ENCODE measurements at places on chromosomes 5 and 9. TPM values are rescaled to one million over a fixed set of nuclear protein-coding genes. Genes with fewer than 3 reads are reported as not detected.

The SLC34A3 gene
- total RNA-seq = not detected

The BHMT2 gene
- total RNA-seq = 3.4 TPM

The NXNL2 gene
- 1.0 TPM for total RNA-seq

The COMMD10 gene
- total RNA-seq = 24.9 TPM

The C5orf52 gene
- not detected for total RNA-seq

The SPINK4 gene
- total RNA-seq = 0.74 TPM

The TLX3 gene
- total RNA-seq = not detected

The SPEF2 gene
- 2.2 TPM for total RNA-seq

The JAKMIP2 gene
- total RNA-seq = 0.57 TPM

The TRPM6 gene
- 0.09 TPM for total RNA-seq

The SLC6A7 gene
- total RNA-seq = not detected

The GNA14 gene
- total RNA-seq = 0.57 TPM

The ANXA2R gene
- 2.4 TPM for total RNA-seq

The KIF20A gene
- total RNA-seq = 8.8 TPM

The SHOC1 gene
- total RNA-seq = under 0.01 TPM

The NPDC1 gene
- 18.4 TPM for total RNA-seq

The HAND1 gene
- not detected for total RNA-seq

The GDF9 gene
- total RNA-seq = 0.09 TPM

The PCDHA11 gene
- under 0.01 TPM for total RNA-seq

The ITGA2 gene
- 17.5 TPM for total RNA-seq

The ELP1 gene
- total RNA-seq = 27.4 TPM

The NMUR2 gene
- not detected for total RNA-seq

The PMPCA gene
- total RNA-seq = 47.1 TPM

The BARHL1 gene
- total RNA-seq = not detected

The OR1Q1 gene
- not detected for total RNA-seq

The GPX3 gene
- total RNA-seq = 35.2 TPM

The GABRG2 gene
- not detected for total RNA-seq

The RETREG1 gene
- total RNA-seq = 0.92 TPM

The FOXD4 gene
- 0.28 TPM for total RNA-seq

The CSNK1G3 gene
- total RNA-seq = 60.5 TPM

The LNPEP gene
- total RNA-seq = 19.1 TPM

The C9 gene
- 0.18 TPM for total RNA-seq

The ORM1 gene
- not detected for total RNA-seq

The LHX6 gene
- not detected for total RNA-seq

The IL9 gene
- total RNA-seq = not detected

The CLTA gene
- total RNA-seq = 295 TPM

The SPATA31E1 gene
- total RNA-seq = not detected

The PLAC8L1 gene
- not detected for total RNA-seq

The TMEM174 gene
- total RNA-seq = not detected

The HAVCR1 gene
- not detected for total RNA-seq

The TLE1 gene
- 32.9 TPM for total RNA-seq

The BAAT gene
- total RNA-seq = not detected

The RNF183 gene
- not detected for total RNA-seq
